ENCODE measurements at places on chromosomes 12 and 14. TPM values are rescaled to one million over a fixed set of nuclear protein-coding genes. Genes with fewer than 3 reads are reported as not detected.

GRCh38 chr12:115785548-115785947, 491.9 kb downstream of the MED13L start:
- H3K4me3 ChIP-seq, result no peak overlapping the region
- no peak for DNase-seq
- no peak overlapping the region for H3K27ac ChIP-seq
- H3K36me3 ChIP-seq, result no peaks in the 10 kb centered on the region
- no peaks in the 10 kb centered on the region for H3K27me3 ChIP-seq

DNA sequence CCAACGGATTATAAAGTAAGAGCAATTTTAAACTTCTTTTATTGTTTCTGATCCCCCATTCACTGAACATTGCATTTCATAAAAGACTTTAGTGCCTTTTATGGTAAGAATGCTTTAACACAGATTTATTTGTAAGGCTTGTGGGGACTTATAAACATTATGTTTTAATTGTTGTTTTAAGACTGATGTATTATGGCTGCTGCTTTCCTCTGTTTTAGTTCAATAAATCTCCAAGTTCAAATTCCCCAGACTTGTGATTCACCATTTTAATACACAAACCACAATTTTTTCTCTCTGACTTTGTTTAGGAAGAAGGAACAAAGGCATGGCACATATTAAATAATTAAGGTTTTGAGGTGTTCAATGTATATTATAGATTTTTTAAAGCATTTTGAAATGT, 753.3 kb downstream of the SLC6A15 start:
- H3K4me3 ChIP-seq, result no peak overlapping the region
- DNase-seq, result no peak
- no peaks in the 10 kb centered on the region for H3K27me3 ChIP-seq
- no peak overlapping the region for H3K27ac ChIP-seq

DNA sequence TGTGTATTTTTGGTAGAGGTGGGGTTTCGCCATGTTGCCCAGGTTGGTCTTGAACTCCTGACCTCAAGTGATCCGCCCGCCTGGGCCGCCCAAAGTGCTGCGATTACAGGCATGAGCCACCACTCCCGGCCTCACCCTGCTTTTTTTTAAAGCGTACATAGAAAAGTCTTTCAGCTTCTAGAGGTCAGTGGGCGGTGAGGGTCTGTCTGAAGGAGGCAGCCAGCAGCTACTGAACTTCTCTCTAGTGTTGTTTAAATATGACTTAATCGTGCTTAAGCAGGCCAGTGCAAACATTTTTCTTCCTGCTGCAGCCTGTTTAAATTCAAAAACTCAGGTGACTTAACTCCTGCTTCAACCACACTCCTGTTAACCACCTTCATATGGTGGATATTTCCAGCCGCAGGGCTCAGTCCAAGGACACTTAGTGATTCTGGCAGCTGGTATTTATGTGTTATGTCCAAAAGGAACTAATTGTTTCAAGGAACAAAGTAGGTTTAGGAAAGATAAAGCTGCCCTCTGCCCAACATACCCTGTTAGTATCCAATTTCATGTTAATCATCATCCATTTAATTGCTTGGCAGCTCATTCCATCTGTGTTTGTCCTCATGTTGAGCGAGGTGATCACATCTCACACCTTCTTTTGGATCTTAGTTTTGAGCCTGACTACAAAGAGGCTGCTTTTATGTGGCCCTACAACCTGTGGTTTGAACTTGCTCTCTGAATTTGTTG, 2.0 kb downstream of the PRKAB1 start:
- H3K27ac ChIP-seq, result peak overlapping the region; percentile 65
- no peak for DNase-seq
- peaks cover 11% of the 10 kb centered on the region for H3K36me3 ChIP-seq
- no peaks in the 10 kb centered on the region for H3K27me3 ChIP-seq

The ZFC3H1 gene
- 47.1 TPM for total RNA-seq

The PLA2G1B gene
- total RNA-seq, result 11.4 TPM

The ADCY6 gene
- 57.1 TPM for total RNA-seq

The SLCO1B1 gene
- total RNA-seq, result 0.78 TPM

All from tibial nerve (tissue), 4 donors.